ENCODE measurements at places on chromosomes 3 and 15. TPM values are rescaled to one million over a fixed set of nuclear protein-coding genes. Genes with fewer than 3 reads are reported as not detected.

ANAPC13 gene
- total RNA-seq = 55.4 TPM

C15orf62 gene
- not detected for total RNA-seq

KY gene
- not detected for total RNA-seq

ST8SIA2 gene
- total RNA-seq = 1.6 TPM

MUSTN1 gene
- not detected for total RNA-seq
